ENCODE measurements at places on chromosomes 6 and 20.

DNA sequence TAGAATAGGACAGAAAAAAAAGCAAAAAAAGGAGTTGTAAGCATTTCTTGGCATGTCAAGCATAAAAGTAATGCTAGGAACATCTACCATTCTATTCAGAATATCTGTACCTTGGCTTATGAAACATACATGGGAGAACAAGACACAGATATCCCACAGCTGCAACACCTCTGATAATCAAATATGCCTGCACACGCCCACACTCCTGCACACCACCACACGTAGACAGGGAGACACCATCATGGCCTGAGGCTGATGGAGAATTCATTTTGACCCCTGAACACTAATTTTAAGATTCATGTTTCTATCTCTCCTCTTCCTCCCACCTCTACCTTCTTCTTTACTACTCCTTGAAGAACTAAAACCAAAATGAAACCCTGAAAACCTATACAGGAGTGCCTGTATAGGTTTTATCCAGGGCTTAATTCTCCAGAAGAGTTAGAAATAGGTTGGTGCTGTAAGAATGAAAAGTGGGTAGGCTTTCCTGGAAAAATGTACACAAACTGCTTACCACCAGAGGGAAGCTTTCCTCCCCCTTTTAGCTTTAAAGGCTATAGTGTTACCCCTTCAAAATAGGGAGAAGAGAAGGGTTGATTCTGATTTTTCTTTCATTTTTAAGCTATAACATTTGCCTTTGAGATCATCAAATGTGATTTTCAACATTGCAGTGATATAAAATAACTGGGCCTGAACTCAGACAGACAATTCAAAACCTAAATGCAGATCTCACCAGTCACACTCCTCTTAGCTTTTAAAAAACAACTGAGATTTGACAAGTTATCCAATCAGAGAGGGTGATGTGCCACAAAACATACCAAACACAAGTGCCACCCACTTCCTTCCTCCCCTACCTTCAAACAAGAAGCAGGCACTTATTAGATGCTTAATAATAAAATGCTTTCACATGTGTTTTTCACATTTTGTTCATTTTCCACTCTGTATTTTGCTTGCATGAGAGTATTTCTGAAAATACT is 57.9 kb downstream of the ELOVL5 start:
- DNase-seq = no peak

DNA sequence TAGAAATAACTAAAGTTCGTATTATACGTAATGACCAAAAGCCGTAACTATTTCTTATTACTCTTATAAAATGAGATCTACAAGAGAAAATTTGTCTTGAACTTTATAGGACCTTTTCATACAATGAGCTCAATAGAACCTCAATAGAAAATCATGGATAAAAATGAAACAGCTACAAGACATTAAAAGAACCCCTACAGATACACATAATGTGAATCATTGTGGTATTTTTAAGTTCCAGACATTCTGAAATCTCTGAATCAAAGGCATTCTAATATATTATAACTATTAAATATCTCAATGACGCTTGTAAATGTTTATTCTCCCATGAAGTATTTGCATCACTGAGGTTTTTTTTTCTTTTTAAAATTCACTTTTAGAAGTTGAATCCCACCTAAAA is 22.2 kb upstream of the POU3F2 start:
- no peak for DNase-seq

DNA sequence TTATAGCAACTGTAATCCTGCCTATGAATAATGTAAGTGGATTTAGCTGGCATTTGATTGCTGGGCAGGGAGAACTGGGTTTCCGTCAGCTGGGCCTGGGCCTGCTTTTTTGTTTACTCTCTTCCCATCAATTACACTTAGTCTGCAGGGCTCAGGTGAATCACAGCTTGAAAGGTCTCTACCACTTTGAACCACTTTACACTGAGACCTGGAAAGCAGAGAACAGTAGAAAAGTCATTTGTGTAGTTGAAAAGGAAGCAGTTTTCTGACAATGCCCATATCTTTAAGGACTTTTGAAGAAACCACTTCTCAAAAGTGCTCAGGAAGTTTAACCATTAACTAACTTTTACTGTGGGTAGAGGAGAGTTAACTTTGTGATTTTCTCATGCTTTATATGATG is 315.4 kb upstream of the SASH1 start:
- peak; percentile 8 for DNase-seq

DNA sequence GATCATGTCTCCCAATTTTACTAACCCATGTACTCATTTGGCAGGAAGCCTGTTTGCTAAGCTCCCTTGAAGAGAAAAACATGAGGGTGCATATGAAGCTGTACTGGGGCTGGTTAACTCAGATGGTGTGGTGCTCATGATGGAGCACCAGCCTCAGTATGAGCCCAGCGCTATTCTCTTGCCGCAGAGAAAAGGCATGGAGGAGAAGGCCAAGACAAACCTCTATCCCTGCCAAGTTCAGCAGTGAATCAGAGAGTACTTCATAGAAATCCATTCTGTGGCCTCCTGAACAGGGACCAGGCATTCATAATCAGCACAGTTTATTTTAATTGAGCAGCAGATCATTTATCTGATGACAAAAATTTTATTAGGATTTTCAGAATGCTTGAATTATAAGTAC is 398.1 kb downstream of the LMBRD1 start:
- no peak for DNase-seq

DNA sequence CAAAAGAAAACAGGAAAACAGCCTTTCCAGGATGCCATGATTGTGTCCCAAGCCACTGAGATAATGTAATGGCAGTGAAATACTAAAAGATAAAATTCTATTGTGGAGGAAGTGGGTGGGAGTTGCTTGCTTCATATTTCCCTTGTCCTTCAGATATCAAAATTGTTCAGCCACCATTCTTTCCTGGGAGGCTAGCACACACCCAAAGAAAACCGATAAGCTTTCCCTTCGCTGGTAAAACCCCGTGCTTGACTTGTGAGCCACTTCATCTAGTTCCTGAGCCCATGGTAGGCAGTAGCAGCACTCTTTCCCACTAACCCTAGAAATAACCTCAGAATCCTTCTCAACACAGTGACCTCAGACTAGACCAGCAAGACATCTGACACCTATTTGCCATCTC is 357.4 kb upstream of the PLCB4 start:
- no peak for DNase-seq

DNA sequence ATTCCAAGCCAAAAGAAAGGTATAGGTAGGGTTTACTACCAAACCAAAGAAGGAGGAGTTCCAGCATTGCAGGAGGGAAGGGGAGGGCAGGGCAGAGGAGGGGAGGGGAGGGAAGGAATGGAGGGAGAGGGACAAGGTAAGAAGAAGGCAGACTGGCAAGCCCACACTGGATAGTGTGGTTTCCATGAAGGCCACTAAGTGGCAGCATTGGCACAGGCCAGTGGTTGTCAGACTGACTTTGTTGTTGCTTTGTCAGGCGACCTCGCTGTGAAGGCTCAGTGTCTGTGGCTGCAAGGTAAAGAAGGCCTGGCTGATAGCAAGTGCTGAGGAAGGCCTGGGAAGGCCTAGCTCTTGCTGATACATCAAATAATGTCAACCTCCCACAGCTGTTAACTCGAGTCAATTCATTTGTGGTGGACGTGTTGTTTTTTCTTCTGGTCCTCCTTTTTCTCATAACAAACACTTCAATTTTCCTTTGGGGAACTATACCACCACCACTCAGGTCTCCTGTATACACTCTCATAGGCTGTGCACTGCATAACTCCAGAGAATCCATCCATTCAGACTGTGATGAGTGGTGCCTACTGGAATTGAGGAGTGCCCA is 7.7 kb upstream of the ZNF334 start:
- DNase-seq = no peak

GRCh38 chr6:137237413-137238170 is 18.4 kb upstream of the IFNGR1 start:
- DNase-seq = no peak

DNA sequence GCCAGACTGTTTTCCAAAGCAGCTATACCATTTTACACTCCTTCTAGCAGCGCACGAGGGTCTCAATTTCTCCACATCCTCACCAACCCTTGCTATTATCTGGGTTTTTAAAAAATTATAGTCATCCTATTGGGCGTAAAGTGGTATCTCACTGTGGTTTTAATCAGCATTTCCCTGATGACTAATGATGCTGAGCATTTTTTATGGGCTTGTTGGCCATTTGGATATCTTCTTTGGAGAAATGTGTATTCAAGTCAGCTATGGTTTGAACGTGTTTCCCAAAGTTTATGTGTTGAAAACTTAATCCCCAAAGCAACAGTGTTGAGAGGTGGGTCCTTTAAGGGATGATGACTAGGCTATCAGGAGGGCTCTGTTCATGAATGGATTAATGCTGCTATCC is 6.7 kb downstream of the MCUR1 start:
- no peak for DNase-seq

GRCh38 chr6:51141080-51141479 is 322.4 kb downstream of the TFAP2B start:
- no peak for DNase-seq

- no peak for DNase-seq
These were observed 49.5 kb downstream of the KCNS1 start for GRCh38 chr20:45051204-45052060.

DNA sequence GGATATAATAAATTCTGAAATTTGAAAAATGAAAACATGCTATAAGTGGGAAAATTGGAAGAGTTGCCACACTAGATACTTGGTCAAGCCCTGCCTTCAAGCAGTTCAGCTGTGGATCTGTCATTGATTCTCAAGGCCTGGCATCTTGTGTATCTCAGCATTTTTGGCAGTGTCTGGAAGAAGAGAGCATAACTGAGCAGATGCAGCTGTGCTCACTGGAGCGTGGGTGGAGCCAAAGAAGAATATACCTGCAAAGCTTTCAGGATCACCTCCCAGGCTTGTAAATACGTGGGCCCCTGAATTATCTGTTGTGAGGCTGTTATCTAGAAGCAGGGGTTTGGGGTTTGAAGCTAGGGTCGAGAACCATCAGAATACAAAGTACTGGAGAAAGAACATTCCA is 31.3 kb upstream of the CHD6 start:
- no peak for DNase-seq

- DNase-seq = no peak
These were observed 54.1 kb upstream of the PTPRT start for GRCh38 chr20:43243672-43244269.

DNA sequence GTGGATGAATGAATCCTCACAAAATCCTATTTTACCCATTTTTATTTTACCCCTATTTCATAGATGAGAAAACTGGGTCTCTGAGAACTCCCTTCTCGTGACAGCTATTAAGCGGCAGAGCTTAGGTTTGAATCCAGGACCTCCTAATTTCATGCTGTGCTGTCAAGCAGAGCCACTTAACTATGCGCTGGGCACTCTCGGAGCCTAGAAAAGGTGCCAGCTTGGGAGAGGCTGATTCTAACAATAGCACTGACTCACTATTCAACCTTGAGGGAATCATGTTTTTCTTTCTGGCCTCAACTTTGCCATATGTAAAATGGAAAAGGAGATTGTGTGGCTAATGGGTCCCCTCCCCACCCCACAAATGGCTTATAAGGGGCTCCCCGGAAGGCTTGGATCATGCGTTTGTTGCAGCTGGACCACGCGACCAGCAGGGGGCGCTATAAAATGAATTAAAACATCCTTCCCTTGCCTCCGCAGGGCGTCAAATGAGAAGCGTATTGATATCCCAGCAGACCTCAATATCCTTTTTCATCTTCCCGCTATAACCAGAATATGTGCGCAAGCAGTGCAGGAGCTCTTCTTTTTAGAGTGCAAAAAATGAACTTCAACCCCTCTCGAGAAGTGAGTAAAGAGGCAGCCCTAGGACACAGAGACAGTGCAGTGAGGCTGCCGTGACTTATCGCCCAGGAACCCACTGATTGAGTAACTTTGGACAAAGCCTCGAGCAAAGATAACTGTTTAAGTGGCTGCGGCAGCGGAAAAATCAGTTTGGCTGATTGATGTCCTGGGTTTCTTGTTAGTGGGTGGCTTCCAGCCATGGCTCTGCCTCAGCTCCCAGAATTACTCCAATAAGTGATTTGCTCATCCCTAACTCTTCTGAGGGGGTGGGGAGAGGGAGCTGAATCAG is 12.8 kb upstream of the PDYN start:
- peak; percentile 25 for DNase-seq

DNA sequence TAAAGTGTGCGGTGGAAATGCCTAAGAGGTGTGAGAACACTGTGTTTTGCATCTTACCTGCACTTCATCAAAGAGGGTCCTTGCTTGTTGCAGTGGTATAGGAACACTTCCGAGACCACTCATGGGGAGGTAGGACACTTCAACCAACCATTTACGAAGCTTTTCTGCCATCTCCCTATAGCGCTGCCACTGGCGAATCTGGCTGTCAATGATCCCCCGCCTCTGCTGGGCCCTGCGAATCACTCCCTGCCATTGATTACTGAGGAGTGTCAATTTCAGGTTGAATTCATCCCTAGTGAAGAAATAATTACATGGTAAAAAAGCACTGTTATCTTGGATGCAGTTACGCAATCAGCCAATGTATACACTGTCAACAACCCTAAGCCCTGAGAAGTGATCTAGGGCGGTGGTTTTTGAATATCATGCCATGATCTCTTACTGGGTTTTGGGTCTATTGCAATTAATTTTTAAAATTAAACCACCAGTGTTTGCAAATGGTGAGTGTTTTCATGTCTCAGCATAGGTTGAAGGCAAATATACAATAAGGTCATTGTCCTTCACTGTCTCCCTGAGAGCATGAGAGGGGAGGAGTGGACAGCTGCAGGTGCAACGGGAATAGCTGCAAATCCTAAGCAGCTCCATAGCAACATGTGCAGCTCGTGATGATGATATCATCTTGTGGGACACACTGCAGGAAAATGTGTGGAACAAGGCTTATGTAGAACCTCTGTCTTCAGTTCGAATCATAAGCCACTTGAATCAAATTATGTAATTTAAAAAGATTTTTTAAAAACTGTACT is 400.6 kb downstream of the ESR1 start:
- no peak for DNase-seq

GRCh38 chr6:168232062-168232461 is 87.5 kb downstream of the DACT2 start:
- no peak for DNase-seq

GRCh38 chr6:103799971-103800670 is 1059.6 kb downstream of the HACE1 start:
- DNase-seq = no peak

DNA sequence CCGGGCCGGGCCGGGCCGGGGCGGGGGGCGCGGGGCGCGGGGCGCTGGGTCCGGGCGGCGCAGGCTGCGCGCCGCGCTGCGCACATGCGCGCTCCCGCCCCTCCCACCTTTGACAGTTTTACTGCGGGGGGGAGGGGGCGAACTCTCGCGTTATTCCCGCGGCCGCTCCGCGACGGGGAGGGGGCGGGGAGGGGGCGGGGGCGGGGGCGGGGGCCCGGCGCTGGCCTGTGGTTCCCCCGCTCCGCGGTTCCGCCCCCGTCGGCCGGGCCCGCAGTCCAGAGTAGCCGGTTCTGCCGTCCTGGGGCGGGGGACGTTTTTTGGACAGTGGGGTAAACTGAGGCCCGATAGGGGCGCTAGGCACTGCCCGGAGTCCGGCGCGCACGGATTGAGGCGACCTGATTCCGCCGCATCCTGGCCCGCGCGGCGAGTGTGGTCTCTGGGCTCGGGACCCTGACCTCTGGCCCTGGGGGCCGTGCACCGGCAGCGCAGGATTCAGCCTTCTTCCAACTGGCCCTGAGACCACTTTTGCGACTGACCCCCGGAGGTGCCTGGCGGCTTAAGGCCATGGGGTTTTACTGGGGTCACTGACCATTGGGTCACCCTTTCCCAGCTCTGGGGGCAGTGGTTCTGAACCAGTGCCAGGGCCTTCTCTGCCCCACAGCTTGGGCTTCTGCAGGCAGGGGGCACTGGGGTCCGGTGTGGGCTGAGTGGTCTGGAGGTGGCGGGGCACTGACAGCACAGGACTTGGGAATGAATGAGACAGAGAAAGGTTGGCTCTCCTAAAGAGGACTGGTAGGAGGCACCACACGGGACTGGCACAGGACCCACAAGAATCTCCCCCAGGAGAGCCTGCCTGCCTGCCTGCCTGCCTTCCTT is at the start of gene ZNF512B:
TSS of gene ZNF512B (minus strand) at position 93 of the 876 bp plus-strand sequence. CDS start 1,980 bp downstream, outside the sequence.
- DNase-seq = peak; percentile 60

- DNase-seq = no peak
These were observed 180.2 kb downstream of the TFAP2B start for GRCh38 chr6:50998905-50999304.
